Umbilical cord (tissue), 2 donors: ENCODE measurements at places on chromosomes 1 and 21.
A peak's percentile ranks its signal among the peaks of the same experiment; 100 is the strongest.

GRCh38 chr1:36175137-36176095 is 19.5 kb downstream of the MAP7D1 start:
- peak; percentile 41 for DNase-seq

DNA sequence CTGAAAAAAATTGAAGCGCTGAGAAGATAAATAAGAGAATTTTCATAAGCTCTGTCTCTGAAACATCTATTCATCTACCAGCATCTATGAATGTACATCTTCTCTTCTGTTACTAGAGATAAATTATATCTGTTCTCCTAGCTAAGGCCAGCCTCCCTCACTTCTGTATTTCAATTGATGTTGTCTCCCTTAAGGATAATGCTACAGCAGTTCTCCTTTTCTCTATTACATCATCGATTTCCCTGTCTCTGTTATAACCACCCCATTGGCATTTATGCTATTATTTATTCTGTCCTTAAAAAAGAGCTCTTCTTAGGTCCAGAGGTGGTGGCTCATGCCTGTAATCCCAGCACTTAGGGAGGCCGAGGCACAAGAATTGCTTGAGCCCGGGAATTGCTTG is 42.9 kb upstream of the TMCO2 start:
- DNase-seq = no peak

GRCh38 chr21:27209546-27209945 is 242.7 kb upstream of the ADAMTS5 start:
- peak; percentile 91 for DNase-seq

DNA sequence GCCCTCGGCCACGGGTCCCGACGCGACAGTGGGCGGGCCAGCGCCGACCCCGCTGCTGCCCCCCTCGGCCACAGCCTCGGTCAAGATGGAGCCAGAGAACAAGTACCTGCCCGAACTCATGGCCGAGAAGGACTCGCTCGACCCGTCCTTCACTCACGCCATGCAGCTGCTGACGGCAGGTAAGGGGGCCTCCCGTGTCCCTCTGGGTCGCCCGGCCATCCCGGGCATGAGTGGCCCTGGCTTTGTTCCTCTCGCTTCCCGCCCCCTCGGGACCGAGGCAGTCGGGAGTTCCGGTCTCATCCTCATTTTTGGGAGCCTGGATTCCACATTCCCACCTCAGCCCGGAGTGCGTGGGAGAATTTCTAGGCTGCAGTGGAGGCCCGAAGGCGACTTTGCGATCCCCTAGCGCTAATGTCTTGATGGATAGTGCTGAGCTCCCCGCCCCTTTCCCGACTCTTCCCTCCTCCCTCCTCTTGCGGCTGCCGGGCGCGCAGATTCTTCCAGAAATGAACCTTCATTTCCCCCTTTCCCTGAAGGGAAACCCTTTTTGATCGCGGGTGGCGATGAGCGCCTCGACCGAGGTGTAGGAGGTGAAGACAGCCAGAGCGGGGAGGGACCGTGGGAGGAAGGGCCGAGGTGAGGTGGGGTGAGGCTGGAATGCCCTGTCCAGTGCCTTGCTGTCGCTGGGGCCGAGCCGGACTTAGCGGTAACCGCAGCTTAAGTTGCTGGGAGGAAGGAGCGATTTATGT is 705 bp downstream of the KHDRBS1 start:
- DNase-seq = peak; percentile 78

DNA sequence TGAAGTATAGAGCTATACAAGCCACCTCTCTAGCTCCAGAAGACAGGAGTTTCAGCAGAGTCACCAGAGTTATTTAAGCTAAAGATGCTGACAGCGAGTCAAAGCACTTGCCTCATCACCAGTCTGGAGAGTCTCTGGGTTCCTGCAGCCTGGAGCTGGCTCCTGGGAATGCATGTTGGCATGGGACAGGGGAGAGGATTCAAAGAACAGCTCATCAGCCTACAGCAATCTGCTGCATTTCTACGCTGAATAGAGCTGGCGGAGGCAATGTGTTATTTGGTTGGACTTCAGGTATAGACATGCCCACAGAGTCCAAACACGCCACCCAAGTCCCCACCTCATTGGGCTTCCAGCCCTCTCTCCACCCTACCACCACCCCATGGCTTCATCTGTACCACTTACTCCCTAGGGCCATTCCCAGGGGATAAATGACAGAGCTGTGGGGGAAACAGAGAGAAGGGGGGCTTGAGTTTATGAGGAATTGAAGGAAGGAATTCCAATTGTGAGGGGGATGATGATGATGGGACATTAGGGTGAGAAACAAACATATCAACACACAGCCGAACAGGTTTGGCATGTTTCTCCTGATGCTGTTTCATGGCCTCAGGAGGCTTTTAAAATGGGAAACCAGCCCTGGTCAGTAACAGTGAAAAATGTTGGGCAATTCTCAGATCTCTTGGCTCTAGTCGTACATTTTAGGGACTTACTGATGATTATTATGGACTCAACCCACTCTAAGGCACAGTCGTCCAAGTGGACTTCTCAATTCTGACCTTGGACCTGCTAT is 58.4 kb downstream of the PLEKHA6 start:
- DNase-seq = no peak
